ENCODE measurements at places on chromosomes 11 and 22.
A peak's percentile ranks its signal among the peaks of the same experiment; 100 is the strongest.

- no peak for DNase-seq
Measured at GRCh38 chr11:77725433-77725832, 87.8 kb upstream of the CLNS1A start.

DNA sequence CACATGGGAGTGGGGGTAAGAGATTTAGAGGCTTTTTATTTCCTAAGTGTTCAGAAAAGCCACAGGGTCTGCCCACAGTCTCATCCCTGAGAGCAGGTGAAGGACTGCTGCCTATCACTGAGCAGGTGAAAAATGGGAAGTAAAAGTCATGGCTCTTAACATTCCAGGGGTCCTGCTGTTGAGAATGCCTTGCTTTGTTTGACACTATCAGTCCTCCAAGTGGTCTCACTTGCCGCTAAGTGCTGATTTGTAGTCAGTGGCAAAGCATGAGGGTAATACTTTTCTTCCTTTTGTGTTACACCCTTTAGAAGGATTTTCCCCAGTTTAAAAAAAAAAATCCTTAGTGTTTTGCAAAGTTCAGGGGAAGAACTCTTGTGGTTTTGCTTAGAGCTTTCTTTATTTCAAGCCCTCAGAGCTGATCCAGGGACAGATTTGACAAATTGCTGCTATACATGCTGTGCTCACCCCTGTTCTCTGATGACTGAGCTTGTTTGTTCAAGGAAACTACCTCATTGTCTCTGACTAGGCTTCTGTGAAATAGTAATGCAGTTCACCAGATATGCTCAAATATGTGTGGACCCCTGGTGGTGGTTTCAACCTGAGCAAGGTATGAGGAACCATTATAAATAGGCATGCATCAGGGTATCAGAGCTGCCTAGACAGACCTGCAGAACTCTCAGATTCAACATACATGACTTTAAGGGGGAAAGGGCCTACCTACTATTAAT lies 141.0 kb downstream of the ARHGAP42 start:
- DNase-seq: no peak

- DNase-seq: no peak
Measured at GRCh38 chr11:56782167-56782847, 33.8 kb upstream of the OR9G4 start.

DNA sequence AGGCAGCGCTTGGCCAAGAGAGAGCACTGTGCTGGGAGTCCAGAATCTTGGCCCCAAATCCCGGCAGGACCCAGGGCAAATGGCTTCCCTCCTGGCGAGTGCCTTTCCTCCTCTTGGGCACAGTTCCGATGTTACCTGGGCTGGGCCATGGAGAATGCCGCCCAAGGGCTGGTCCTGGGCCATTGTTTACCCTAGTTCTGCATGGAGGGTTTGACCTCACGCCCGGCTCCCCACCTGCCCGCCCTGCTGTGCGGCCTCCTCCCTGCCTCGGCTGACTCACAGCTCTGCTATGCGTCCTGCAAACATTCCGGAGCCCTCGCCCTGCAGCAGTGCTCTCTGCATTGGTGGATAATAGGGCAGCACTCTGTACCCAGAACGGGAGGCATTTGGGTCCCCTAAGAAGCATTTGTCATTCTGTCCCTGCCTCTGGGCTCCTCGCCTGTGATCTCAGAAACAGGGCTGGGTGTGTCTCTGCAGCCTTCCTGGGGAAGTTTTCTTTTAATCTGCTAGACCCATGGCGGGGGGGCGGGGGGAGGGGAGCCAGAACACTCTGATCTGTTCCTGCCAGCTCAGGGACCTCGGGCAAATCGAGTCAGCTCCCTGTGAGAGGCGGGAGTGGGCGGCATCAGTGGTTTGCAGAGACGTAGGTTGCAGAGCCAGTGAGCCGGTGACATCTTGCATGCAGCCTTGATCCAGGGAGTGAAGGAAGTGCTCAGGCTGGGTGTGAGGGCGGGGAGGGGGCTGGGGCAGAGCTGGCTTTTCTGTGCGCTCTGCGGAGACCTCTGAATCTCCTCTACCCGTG lies 32.9 kb upstream of the SMIM38 start:
- DNase-seq: no peak

DNA sequence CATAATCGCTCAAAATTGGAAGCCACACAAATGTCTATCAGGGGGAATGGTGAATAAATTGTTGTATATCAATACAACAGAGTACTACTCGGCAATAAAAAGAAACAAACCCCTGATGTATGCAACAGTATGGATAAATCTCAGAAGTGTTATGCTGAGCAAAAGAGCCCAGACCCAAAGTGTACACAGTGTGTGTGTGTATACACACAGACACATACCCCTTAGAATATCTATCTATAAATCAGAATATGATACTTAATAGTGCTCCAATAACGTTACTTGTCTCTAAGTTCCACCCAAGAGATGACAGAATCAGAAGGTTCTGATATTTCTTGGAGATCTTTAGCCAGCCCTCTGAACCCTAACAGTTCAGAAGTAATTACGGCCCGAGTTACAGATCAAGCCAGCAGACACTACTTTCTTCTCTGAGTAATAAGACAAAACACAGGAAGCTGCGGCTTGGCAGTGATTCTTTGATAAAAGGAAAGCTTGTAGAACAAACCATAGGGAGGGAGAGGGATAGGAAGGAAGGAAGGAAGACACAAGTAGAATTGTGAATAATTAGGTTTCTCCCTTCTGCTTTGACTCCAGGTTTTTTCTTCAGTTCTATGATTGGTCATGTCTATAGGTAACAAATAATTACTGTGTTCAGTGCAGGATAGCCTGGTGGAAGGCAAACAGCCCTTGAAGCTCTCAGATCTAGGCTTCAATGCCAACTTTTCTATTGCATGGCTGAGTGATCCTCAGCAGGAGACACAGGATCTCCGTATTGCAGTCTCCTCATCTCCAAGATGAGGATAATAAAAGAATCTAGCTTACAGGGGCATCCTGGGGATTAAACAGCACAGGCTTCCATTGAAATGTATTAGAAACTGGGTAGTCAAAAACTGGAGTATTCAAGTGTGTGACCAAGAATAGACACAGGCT lies 75.6 kb upstream of the TEAD1 start:
- DNase-seq: no peak

DNA sequence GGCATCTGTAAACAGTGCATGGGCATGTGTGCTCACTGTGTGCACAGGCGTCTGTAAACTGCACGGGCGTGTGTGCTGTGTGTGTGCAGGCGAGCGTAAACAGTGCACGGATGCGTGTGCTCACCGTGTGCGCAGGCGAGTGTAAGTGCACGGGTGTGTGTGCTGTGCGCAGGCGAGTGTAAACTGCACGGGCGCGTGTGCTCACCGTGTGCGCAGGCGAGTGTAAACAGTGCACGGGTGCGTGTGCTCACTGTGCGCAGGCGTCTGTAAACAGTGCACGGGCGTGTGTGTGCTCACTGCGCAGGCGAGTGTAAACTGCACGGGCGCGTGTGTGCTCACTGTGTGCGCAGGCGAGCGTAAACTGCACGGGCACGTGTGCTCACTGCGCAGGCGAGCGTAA lies 22.4 kb downstream of the RNH1 start:
- no peak for DNase-seq

DNA sequence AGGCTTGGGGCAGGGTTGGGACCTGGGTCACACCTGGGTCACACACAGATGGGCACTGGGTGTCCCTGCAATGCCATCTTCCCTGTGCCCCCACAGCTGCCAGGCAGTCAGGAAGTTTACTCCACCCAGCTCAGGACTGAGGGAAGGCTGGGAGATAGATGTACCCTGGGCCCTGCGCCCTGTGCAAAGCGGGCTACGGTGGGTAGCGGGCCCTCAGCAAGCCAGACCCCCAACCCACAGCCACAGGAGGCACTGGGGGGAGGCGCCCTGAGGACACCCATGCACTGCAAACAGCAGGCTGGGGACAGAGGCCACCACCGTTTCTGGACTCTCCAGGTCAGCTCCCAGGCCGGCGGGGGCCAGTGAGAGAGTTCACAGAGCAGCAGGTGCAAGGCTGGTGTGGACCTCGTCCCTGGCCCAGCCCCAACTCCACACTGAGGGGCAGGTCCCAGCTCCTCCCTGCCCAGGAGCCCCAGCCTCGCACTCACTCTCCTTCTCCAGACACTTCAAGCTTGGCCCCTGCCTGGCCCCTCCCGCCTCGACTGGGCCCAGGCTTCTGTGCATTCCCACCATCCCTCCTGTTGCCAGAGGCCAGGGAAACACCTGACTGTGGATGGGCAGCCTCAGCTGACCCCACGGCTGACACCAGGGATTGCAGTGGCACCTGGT lies 4.9 kb downstream of the DUSP8 start:
- no peak for DNase-seq

- DNase-seq: no peak
Measured at GRCh38 chr11:119319700-119320239, 2.8 kb upstream of the MCAM start.

GRCh38 chr22:37996515-37997246 lies 12.3 kb upstream of the SOX10 start:
- no peak for DNase-seq

DNA sequence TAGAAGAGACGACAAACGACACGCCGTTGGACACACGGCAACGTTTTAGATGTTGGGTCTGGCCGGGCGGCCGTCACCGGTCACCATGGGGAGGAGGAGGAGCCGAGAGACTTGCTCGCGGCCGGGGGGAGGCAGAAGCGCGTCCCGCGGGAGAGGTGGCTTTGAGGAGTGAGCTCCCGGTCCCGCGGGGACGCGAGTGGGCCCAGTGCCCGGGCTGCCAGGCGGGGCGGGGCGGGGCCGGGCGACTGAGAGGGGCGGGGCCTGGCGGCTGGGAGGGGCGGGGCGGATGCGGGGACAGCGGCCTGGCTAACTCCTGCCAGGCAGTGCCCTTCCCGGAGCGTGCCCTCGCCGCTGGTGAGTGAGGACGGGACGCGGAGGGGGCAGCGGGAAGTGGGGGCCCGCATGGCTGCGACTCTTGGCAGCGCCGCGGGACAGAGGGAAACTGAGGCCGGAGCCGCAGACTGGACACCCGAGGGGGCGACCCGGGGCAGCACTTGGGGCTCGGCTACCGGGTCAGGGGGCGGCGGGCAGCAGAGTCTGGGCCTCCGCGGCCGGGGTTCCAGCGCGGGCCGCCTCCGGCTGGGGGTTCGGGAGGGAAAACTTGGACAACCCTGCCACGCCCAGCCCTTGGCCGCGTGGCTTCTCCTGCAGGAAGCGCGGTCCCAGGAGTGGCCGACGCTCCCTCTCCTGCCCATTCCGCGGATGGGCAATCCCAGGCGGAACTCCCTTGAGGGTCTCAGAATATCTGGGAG lies at the start of gene TSPO:
Gene TSPO, plus strand, starts transcription at position 309 of the 752 bp plus-strand sequence. CDS start 7,680 bp downstream, outside the sequence.
- DNase-seq: peak; percentile 45

DNA sequence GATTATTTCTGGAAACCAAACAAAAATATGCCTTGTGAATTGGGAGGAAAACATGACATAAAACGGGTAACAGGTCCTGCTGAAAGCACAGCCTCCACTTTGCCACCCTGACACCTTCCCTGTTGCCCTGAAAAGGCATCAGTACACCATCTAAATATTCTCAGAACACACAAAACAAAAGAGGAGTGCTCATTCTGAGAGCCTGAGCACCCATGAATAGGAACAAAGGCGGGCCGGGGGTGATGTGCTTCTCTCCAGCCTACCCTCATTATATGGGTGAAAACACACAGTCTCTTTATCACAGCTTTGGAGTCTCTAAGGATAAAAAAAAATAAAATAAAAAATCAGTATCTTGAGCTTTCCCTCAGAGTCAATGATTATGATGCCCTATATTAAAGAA lies 19.7 kb downstream of the SCUBE2 start:
- no peak for DNase-seq

- DNase-seq: no peak
Measured at GRCh38 chr11:101215069-101215468, 85.5 kb upstream of the PGR start.

DNA sequence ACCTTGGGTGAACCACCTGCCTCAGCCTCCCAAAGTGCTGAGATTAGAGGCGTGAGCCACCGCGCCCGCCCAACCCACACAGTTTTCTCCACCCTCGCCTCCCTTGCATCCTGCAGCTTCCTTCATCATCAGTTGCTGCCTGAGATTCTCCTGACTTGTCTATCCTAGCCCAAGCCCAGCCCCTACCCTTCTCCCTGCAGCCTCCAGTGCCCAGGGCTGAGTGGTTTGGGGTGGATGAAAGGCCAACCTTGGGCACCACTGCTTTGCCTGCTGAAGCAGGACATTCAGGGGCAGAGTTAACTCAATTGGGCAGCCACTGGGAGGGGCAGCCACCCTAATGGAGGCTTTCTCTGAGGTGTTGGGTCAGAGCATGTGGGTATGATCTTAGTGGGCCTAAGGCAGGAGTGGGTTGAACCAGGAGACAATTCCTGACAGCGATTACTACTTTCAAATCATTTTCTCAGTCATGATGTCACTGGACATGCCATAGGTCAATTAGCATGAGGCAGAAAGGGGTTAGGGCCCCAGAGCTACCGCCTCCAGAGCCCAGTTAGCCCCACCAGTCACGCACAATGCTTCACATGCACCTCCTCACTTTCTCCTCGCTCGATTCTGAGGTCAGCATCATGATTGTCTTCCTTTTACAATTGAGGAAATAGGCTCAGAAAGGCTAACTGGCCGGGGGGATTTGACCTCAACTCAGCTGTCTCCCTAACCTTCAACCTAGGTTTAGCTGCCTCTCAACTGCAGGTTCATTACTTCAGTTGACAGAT lies 1.0 kb upstream of the FKBP2 start:
- no peak for DNase-seq

GRCh38 chr11:134068829-134069425 lies at the start of gene JAM3:
TSS of gene JAM3 (plus strand) at chr11:134069072. CDS start at chr11:134069084, 12 bp downstream.
- peak; percentile 95 for DNase-seq

DNA sequence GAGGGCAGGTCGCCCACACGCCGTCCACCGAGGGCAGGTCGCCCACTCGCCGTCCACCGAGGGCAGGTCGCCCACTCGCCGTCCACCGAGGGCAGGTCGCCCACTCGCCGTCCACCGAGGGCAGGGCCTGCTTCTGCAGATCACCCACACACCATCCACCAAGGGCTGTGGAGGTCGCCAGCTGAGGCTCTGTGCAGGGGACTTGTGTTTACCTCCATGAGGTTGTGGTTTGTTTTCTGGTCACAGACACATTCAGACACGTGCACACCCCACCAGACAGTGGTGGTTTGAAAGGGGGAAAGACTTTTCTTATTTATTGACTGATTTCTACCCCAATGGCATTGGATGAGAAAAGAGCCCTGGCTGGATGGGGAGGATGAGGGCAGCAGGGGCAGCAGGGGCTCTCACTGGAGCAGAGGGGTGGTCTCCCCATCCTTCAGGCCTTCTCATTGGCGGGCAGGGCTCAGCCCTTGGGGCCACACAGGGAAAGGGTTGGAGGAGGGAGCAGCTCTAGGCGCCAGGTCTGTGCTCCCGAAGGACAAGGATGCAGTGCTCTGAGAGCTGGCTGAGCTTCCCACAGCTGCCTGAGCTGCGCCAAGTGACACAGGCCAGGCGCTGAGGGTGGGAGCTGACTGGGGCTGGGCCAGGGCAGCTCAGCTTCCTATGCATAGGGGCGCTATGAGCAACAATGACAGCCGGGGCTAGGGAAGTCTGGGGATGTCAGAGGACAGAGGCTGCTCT lies 252.6 kb upstream of the B3GAT1 start:
- DNase-seq: no peak

Data from hindlimb muscle (tissue), 1 donor.